Activated CD4-positive, alpha-beta memory T cell treated with anti-CD3 and anti-CD28 coated beads, Interleukin-2, amount 10 ng/mL, durations not matched to agents 7 days and 5 days (primary cell): ENCODE measurements at places on chromosomes 7 and 10.

DNA sequence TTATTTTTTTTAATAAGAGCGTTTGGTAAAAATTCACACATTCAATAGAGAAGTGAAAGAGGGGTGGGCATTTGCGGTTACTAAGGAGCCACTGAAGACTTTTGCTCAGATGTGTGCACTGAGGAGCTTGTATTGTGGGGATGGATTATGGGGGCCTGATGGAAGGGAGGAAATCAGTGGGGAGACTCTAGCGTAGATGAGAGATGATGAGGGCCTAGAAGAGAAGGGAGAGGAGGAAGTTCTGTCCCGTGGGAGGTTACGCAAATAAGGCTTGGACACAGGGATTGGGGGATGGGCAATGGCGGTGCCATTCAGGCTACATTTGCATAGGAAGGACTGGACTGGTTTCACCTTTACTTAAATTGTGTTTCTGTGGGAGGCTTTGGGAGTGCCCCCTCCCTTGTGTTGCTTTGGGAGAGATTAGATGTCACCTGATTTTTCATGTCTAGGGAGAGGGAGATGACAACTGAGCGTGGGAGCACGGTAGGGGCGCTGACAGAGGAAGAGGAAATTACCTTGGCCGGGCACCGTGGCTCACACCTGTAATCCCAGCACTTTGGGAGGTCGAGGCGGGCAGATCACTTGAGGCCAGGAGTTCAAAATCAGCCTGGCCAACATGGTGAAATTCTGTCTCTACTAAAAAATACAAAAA, 2.2 kb upstream of the HIP1 start:
- peaks cover 15% of the 10 kb centered on the region for H3K4me1 ChIP-seq
- peaks cover 21% of the 10 kb centered on the region for H3K27me3 ChIP-seq
- H3K27ac ChIP-seq = no peak overlapping the region
- DNase-seq = no peak

DNA sequence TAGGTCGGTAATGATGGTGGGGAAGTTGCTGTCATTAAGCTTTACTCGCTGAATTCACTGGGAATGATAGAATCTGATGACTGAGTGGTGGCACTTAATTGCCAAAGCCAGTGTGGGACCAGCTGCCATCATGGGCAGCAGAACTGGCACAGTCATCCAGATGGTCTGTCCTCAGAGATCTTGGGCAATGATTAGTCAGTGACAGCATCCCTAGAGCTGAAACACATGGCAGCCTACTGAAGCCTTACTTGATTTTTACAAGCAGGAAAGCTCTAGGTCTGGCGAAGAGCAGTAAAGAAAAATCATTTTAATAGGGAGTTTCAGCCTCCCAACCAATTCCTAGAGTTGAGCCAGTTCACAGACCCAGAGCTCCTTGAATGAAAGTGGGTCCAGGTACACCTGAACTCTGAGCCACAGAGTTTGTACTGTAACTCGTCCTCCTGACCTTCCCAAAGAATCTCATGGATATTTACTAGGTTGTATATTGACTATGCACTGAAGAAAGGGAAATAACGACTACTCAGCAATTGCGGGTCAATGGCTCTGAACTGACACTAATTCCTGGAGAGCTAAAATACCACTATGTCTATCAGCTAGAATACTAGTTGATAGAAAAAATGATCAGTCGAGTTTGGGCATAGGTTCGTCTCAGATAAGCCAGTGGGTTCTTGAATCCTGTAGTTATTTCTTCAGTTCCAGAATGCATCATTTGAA, 4.4 kb upstream of the ASB13 start:
- peaks cover 4% of the 10 kb centered on the region for H3K36me3 ChIP-seq
- peaks cover 13% of the 10 kb centered on the region for H3K27me3 ChIP-seq
- H3K4me1 ChIP-seq = peaks cover 11% of the 10 kb centered on the region
- no peak for DNase-seq
- no peak overlapping the region for H3K4me3 ChIP-seq

DNA sequence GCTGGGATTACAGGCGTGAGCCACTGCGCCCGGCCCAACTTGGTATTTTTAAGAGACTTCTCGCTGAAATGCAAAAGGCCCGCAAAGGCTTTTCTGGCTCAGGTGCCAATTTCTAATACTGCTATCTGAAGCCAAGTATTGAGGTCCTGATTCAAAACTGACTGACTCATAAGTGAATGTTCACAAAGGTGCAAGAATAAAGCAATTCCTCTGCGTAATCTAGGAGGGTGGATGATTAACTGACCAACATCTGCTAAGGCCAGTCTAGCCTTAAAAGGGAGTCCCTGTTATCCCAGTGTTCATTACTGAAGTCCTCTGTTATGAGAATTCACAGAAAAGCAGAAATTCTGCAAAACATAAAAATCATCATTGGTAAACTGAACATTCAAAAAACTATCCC, 111.4 kb downstream of the SRPK2 start:
- peaks cover 7% of the 10 kb centered on the region for H3K4me1 ChIP-seq
- H3K27ac ChIP-seq = no peak overlapping the region
- H3K4me3 ChIP-seq = no peak overlapping the region
- H3K27me3 ChIP-seq = no peaks in the 10 kb centered on the region
- peaks cover 3% of the 10 kb centered on the region for H3K36me3 ChIP-seq

DNA sequence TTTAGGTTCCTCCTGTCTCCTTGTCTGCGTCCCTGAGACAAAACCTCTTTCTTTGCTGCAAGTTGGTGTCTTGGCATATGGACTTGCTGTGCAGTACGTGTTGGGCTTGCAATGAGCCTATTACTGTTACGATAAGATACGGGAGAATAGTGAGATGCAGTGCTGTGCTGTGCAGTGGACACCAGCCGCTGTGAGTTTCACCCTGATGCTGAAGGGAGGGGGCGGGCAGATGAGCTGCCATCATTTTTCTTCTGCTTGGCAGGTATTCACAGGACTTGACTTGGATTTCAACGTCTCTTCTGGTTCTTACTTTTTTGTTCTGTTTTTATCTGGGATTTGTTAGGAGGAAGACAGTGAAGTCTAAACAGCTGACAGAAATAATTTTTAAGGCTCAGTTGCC, 257.1 kb upstream of the PITRM1 start:
- no peak overlapping the region for H3K4me3 ChIP-seq
- H3K27ac ChIP-seq = no peak overlapping the region
- no peak for DNase-seq
- H3K4me1 ChIP-seq = peaks cover 12% of the 10 kb centered on the region
- peaks cover 16% of the 10 kb centered on the region for H3K36me3 ChIP-seq
- H3K27me3 ChIP-seq = peaks cover 2% of the 10 kb centered on the region

GRCh38 chr10:128286762-128287500, 160.7 kb upstream of the MKI67 start:
- H3K4me3 ChIP-seq = no peak overlapping the region
- no peak overlapping the region for H3K27ac ChIP-seq
- no peaks in the 10 kb centered on the region for H3K4me1 ChIP-seq
- DNase-seq = no peak

- H3K4me3 ChIP-seq = no peak overlapping the region
- H3K36me3 ChIP-seq = no peaks in the 10 kb centered on the region
- no peaks in the 10 kb centered on the region for H3K4me1 ChIP-seq
- H3K27ac ChIP-seq = no peak overlapping the region
- no peak for DNase-seq
- no peaks in the 10 kb centered on the region for H3K27me3 ChIP-seq
Observed at GRCh38 chr7:91343420-91343960, 79.3 kb downstream of the FZD1 start.

- peaks cover 11% of the 10 kb centered on the region for H3K36me3 ChIP-seq
- DNase-seq = no peak
- H3K4me3 ChIP-seq = no peak overlapping the region
- H3K27ac ChIP-seq = no peak overlapping the region
- H3K4me1 ChIP-seq = peaks cover 46% of the 10 kb centered on the region
- H3K27me3 ChIP-seq = no peaks in the 10 kb centered on the region
Observed at GRCh38 chr10:7315906-7316305, 94.9 kb downstream of the SFMBT2 start.

DNA sequence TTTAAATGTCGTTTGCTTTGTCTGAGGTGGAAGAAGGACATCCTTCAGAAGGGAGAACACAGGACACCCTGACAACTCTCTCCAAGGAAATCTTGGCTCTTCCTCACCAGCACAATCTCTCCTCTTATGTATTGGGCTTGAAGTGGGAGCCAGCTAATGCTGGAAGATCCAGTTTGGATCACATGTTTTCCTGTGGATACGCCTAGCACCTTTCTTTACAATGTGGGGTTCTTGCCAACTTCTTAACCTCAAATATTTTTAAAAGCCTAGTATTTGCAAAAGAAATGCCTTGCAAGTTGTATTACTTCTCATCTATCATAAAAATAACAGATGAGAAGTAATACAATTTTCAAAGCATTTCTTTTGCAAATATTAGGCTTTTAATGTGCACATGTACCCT, 76.4 kb downstream of the FRMD4A start:
- no peaks in the 10 kb centered on the region for H3K36me3 ChIP-seq
- H3K4me3 ChIP-seq = no peak overlapping the region
- H3K27me3 ChIP-seq = peaks cover 14% of the 10 kb centered on the region
- H3K27ac ChIP-seq = no peak overlapping the region
- DNase-seq = no peak

- peaks cover 30% of the 10 kb centered on the region for H3K4me1 ChIP-seq
- H3K27me3 ChIP-seq = peaks cover 3% of the 10 kb centered on the region
- DNase-seq = peak; percentile 23
- H3K4me3 ChIP-seq = peak overlapping the region; percentile 81
Observed at GRCh38 chr10:45580371-45581215, 92.0 kb downstream of the ZFAND4 start.
